ENCODE measurements at places on chromosomes 2 and 18. TPM values are rescaled to one million over a fixed set of nuclear protein-coding genes. Genes with fewer than 3 reads are reported as not detected.

GRCh38 chr18:42510540-42510939, 555.5 kb downstream of the PIK3C3 start:
- DNase-seq, result no peak

- no peak for DNase-seq
These were observed 393.0 kb downstream of the NBAS start for GRCh38 chr2:15168116-15168515.

- no peak for DNase-seq
These were observed 62.5 kb upstream of the ACVR1C start for GRCh38 chr2:157691131-157691530.

NTSR2 gene
- total RNA-seq, result not detected

DNA sequence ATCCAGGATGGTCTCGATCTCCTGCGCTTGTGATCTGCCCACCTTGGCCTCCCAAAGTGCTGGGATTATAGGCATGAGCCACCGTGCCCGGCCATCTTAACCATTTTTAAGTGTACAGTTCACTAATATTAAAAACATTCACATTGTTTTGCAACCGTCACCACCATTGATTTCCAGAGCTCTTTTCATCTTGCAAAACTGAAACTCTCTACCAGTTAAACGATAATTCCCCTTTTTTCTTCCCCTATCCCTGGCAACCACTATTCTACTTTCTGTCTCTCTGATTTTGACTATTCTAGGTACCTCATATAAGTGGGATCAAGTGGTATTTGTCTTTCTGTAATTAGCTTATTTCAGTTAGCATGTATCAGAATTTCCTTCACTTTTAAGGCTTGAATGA, 16.8 kb upstream of the NEUROD1 start:
- no peak for DNase-seq

HTR2B gene
- total RNA-seq, result 2.1 TPM

DNA sequence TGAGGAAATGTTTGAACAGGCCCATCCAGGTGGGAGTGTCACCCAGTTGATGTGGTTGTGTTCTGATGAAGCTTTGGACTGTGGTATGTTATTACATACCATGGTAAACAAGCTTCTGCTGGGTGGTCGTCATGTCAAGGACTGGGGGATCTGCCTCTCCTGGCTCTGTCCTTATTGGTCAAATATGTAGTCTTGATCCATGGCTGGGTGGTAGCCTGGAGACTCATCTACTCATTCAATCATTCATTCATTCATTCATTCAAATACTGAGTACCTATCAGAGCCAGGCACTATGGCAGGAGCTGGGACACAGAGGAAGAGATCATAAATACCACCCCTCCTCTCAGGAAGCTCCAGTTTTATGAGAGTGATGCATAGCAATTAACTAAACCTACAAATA, 60.8 kb downstream of the TACR1 start:
- no peak for DNase-seq

AQP12B gene
- not detected for total RNA-seq

RBFA gene
- total RNA-seq, result 24.2 TPM

- no peak for DNase-seq
These were observed 80.9 kb downstream of the GCA start for GRCh38 chr2:162424816-162425215.

SERPINB7 gene
- total RNA-seq, result not detected

DNA sequence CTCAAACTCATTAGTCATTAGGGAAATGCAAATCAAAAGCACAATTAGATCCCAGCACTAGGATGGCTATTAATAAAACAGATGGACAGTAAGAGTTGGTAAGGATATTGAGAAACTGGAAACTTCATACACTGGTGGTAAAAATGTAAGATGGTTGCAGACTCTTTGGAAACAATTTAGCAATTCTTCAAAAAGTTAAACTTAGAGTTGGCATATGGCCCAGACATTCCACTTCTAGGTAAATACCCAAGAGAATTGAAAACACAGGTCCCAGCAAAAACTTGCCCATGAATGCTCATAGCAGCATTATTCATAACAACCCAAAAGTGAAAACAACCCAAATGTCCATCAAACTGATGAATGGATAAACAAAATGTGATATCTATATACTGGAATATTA, 84.9 kb upstream of the ZFP36L2 start:
- DNase-seq, result no peak

PLCL1 gene
- 1.8 TPM for total RNA-seq

DNA sequence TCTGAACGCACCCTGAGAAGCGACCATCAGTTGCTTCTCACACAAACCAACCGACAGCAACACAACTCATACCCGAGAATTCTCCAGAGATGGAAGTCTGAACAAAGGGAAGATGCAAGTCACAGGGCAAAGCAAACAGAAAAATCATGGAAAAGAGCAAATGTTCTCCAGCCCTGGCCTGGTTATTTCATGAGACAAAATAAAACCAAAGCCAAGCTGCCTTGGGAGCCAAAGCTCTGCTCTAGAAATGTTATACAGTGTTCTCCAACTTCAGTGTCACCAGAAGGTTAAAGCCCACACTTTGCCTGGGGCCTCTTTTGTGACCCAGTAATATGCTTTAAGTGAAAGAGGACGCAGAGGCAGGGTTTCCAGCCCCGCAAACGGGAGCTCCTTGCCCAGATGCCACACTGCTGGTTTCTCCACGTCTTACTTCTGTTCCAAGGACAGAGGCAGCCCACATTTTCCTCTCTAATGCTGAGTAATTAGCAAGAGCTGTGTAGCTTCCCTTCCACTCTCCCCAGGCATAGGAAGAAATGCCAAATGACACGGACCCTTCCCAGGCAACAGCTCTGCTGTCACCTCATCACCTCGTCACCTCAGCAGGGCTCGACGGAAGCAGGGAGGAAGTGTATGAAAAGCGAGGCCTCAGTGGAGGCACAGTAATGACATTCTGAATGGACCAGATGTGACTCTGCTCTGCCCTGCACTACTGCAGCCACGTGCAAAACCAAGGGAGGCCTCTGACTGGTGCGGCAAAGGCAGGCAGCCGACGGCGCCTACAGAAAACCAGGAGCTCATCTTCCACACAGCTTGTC, 64.7 kb downstream of the FBXO15 start:
- DNase-seq, result peak; percentile 31

DNA sequence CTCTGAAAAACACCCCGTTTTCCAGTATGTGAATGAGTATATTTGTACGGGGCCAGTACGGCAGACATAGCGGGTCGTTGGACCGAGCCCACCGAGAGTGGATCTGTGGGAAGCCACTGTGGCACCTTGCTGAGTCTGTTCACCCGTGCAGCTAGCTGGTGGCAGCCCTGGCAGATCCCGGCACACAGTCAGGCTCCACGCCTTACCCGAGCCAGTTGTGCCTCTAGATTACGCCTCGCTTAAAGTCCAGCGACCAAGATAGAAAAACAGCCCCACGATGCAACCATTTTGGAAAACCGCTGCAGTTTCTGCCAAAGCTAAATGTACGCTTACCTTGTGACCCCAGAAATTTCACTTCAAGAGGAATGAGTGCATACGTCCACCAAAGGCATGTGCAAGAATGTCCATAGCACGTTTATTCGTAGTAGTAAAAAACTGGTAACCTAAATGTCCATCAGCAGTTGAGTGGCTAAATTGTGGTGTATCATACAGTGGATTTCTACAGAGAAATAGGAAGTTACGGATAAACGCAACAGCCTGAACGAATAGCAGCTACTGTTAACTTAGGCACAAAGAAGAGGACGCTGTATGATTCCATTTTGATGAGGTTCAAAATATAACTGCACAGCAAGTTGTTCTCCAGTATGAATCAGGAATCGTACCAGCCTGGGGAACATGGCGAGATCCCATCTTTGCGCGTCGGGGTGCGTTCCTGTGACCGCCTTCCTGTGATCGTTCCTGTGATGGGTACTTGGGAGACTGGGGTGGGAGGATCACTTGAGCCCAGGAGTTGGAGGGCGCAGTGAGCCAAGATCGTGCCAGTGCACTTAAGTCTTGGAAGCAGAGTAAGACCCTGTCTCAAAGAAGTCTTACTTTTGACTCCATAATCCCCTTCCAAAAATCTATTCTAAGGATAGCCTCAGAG, 688 bp upstream of the WDR33 start:
- DNase-seq, result no peak

DNA sequence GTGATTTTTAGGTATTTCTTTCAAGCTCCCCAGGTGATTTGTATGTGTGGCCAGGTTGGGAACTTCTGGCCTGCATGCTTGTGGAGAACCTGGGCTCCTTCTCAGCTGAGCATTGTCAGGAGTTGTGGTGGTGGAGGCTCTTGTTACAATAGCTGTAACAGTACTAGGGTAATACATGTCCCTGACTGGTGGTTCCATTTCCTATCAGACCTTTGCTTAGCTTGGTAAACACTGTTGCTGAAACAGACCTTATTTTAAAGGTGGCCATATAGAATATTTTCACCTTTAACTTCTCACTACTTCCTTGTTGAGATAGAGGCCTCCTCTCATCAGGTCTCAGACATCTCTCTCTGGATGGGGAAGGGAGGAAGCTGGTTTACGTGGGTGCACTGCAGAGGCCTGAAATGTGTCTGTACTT, 79.2 kb downstream of the SETBP1 start:
- peak; percentile 9 for DNase-seq

DNA sequence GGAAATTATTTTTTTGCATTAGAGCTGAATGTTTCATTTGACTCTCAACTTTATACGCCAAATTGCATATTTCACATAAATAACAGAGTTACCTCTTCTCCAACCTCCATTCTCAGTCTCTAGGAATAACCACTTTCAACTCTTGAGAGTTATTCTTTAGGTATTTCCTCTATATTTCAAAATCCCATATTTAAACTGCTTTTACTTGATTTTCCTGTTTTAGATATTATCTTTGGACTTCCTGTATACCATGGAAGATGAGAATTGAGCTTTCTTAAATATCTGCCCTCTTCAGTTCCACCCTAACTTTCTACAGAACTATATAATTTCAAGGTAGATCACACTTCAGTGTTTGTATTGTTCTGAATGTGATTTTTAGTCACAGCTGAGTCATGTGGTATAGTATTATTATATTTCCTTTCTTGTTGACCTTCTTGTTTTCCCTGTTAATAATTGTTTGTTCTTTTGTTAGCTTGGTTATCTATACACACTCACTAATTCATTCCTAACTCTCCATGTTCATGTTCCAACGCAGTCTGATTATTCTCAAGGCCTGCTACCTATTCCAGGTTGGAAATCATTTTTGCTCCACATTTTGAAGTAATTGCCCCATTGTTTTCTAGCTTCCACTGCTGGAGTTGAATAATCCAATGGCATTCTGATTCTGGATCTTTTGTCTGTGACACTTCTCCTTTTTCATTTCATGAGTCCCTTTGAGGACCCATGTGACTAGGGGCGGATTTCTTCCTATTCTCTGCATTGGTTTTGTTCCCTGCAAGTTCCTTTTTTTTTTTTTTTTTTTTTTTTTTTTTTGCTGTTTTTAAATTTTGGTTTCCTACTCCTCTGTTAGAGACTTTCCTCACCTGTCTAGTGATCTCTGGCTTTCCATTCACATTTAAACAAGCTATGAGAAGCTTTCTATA, 156.8 kb upstream of the RBMS1 start:
- DNase-seq, result no peak

GRCh38 chr2:73043929-73044832, 27.3 kb downstream of the SFXN5 start:
- no peak for DNase-seq

- no peak for DNase-seq
These were observed 10.9 kb downstream of the SERPINB12 start for GRCh38 chr18:63553081-63553480.

- DNase-seq, result no peak
These were observed 187.0 kb downstream of the CYRIA start for GRCh38 chr2:16478434-16479210.

GRCh38 chr2:1742301-1742680, 2.0 kb downstream of the PXDN start:
- DNase-seq, result no peak

HOXD3 gene
- total RNA-seq, result not detected

DNA sequence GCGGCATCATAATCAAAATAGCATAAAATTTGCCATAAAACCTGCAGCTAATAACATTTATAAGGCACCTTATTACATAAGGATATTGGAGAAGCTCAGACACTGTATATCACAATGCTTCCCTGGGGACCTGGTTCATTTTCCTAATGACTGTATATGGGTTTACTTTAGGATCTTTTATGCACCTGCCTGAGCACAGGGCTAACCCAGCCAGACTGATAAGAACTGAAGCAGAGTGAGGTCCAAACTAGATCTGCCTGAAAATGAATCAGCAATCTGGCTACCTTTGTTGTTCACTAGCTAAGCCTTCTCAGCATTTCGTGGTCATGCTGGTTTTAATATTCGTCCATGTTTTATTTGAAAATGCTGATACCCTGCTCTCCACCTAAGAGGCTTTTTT, 1922.3 kb upstream of the CELF4 start:
- no peak for DNase-seq

DNA sequence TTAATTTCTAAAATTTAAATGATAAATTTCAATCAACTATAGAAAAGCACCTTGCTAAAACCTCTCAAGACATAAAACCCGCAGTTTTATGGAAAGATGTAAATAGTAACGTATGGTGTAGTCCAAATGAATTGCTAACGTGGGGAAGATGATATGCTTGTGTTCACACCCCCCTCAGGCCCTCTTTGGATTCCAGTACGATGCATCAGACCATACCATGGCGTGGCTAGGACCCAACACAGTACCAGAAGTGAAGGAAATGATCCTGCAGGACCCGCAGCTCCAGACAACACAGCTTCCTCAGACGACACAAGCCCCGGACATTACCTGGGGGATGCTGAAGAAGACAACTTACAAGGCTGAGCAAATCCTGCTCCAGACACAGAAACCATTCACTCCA, 60.1 kb upstream of the DYSF start:
- no peak for DNase-seq

GRCh38 chr18:50656841-50657470, 97.1 kb downstream of the MAPK4 start:
- DNase-seq, result no peak

SKA1 gene
- total RNA-seq, result 44.1 TPM
